ENCODE measurements at places on chromosomes 2 and 18. TPM values are rescaled to one million over a fixed set of nuclear protein-coding genes. Genes with fewer than 3 reads are reported as not detected.
A peak's percentile ranks its signal among the peaks of the same experiment; 100 is the strongest.

DNA sequence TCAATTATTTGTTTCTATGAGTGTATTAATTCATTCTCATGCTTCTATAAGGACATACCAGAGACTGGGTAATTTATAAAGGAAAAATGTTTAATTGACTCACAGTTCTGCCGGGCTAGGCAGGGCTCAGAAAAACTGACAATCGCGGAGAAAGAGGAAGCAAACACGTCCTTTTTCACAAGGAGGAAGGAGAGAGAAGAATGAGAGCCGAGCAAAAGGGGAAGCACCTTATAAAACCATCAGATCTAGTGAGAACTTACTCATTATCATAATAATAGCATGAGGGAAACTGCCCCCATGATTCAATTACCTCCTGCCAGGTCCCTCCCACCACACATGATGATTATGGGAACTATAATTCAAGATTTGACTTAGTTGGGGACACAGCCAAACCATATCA, 294.0 kb downstream of the DSC3 start:
- DNase-seq, result no peak

GRCh38 chr2:240991378-240992263, 6.8 kb upstream of the SNED1 start:
- peak; percentile 94 for DNase-seq

GRCh38 chr2:240060977-240061591, 7.8 kb upstream of the OR6B3 start:
- peak; percentile 32 for DNase-seq

GRCh38 chr2:204664708-204665121, 119.4 kb downstream of the PARD3B start:
- no peak for DNase-seq

DNA sequence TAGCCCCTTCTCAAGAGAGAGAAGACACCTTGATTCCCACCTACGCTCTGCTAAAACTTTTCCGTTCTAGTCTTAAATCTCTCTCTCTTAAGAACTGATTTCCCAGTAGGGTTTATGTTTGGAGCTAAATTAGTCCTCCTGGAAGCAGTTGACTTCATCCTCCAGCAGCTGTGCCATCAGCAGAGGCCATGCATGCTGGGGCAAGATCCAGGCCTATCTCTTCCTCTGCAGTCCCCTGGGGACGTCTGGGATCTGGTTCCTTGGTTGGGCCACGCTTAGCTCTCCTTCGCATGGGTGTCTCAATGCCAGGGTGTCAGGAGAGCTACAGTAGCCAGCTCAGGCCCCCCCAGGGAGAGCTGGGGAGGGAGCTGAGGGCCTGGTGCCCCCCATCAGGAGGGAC, 49.7 kb downstream of the HPCAL1 start:
- no peak for DNase-seq

- DNase-seq, result peak; percentile 79
Observed at GRCh38 chr2:113225263-113226259, 51.8 kb downstream of the PSD4 start.

DNA sequence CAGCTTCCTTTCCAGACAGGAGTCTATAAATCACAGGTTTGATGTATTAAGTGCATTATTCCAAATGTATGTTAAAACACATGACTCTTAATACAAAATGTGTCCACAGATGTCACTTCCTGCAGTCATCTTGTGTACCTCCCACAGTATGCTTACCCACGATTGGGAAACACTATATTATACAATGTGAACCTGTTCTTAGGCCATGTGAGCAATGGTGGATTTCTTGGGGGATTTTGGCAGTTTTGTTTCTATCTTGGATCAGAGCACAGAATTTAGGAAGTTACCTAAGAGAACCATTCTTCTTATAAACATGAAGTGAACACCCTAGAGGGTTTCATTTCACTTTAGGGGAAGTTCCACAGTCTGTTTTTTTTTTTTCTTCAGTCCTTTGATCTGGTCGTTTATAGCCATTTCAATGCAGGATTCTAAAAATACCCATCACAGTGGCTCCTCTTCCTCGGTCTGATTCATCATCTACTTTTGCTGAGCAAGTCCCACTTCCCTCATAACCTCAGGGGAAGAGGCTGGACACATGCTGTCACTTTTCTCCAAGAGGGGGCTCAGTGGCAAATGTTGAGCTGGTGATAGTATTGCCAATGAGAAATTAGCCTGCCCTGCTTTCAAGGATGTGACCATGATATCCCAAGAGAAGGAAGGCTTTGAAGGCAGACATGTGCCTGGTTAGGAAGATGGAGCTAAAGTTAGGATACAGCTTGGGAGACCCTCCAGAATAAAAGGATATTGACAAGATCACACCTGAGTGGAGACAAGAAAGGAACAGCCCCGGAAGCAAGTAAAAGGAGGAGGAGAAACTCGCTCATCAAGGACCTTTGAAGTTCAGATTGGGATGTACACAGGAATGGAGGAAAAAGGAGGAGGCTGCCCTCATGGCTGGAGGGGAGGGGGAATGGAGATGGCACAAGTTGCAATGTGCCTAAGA, 22.6 kb downstream of the PLEK start:
- DNase-seq, result no peak

ICOS gene
- not detected for total RNA-seq

DNA sequence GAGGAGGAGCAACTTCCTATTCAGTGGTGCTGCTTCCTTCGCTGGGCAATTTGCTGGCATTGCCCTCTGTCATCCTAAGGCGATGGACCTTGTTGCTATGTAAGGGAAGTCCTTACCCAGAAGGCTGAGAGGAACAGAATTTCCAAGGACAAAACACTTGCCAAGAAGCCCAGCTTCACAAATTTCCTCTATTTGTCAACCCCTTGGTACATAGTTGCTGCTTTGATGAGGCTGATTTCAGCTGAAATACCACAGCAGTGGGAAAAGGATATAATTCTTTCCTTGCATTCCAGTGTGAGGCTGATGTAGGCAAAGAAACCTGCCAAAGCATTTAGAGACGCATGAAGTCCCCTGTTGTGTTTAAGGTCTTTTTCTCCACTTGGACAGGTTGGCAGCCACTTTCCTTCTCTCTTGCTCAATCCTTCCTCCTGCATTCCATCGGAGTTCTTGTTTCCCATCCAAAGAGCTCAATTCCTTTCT, 16.4 kb upstream of the ST3GAL5 start:
- DNase-seq, result peak; percentile 77

- peak; percentile 8 for DNase-seq
Observed at GRCh38 chr2:109720380-109721106, 73.6 kb upstream of the RGPD5 start.

CRACDL gene
- 3.3 TPM for total RNA-seq

PTPN4 gene
- total RNA-seq, result 56.5 TPM

DNA sequence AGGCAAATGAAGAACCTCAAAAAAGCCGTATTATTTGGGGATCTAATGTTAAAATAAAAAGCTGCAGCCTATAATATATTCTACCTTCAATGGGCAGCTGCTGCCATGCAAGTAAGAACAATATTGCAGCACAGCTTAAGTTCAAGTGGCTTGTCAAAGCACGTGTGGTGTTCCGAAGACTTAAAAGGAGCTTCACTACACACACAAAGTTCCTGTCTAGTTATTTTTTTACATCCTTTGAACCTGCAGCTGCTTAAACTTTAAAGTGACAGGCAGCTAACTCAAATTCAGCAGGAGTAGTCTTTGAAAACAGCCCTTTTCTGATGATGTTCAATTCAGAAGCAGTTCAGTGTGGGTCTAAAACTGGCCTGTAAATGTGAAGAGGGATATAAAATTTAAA, 85.8 kb upstream of the XIRP2 start:
- no peak for DNase-seq

DNA sequence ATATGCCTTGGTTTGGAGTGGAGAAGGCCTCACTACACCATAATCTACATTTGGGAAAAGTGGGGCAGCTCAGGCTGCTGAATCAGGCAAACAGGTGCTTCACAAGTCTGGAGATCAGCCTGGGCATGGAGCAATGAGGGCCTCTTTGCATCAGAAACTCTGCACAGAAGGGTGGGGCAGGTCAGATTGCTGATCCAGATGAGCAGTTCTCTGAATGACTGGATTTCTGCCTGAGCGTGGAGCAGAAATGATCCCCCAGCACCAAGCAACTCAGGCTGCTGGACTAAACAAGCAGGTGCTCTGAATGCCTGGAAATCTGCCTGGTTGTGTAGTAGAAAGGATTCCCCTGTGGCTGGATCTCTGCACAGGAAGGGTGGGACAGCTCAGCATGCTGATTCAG, 605.3 kb upstream of the ZNF804A start:
- no peak for DNase-seq

DNA sequence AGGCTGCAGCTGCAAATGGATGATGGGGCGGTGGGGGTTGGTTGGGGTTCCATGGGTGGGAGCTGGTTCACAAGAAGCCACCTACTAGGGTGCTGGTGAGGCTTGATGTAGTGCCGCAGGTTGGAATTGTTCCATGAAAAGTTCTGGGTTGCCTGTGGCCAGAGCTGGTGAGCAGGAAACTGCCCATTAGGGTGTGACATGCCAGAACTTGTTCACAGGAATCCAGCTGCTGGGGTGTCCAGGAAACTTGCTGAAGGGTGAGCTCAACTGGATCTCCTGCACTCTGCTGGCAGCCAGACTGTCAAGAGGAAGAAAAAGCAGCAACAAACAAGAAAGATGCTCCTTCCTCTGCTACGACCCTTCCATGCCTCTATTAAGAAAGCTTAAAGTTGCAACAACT, 48.8 kb downstream of the MAP3K20 start:
- DNase-seq, result no peak

DNA sequence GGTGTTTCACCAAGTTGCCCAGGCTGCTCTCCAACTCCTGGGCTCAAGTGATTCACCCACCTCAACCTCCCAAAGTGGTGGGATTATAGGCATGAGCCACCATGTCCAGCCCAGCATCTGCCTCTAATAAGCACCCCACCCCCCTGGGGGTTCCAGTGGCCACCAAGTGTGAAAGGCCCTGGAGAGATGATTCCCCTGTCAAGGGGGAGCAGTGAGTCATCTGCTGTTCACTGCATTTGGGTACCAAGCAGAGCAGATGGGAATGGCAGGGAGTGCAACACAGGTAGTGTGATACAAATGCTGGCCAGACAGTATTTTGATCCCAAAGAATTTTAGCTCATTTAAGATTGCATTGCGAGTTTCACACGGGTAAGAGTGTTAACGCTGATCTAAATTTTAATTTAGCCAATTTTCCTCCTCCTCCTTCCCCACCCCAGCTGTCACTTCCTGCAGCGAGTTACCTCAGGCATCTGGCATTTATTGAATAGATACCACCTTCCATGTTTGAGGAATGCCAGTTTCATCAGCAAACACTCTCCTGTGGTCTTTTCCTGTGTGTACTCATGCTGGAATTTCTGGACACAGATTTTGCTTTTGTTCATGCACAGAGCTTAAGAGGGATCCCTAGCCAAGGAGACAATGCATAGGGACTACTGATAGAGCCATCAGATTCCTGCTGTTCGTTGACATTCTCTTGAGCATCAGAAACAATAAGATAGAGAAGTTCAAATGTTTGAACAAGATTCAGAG, 32.4 kb upstream of the NCK2 start:
- no peak for DNase-seq

DNA sequence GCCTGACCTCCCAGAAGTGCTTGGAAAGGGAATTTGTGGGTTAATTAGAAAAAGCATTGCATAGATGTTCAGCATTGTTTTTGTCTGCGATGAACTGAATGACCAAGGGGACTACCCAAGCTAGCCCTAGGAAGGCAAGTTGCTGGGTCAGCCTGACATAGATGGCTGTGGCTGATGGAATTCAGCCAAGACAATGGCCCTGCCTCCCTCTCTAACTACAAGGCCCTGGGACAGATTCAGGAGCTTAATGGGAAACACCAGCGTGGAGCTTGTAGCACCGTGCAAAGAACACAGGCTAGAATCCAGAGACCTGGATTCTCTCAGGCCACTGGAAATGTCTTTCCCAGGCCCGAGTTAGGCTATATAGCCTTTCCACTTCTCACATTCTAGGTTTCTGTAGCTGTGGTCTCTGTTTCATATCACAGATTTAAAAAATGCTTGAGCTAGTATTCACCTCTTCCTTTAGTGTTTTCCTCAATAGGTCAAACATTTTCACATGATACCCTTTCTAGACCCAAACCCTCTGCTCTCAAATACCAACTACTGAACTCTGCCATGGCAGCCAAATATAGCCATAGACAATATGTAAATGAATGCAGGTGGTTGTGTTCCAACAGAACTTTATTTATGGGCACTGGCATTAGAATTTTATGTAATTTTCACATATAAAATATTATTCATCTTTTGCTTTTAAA, 294.3 kb upstream of the MEX3C start:
- DNase-seq, result no peak

DNA sequence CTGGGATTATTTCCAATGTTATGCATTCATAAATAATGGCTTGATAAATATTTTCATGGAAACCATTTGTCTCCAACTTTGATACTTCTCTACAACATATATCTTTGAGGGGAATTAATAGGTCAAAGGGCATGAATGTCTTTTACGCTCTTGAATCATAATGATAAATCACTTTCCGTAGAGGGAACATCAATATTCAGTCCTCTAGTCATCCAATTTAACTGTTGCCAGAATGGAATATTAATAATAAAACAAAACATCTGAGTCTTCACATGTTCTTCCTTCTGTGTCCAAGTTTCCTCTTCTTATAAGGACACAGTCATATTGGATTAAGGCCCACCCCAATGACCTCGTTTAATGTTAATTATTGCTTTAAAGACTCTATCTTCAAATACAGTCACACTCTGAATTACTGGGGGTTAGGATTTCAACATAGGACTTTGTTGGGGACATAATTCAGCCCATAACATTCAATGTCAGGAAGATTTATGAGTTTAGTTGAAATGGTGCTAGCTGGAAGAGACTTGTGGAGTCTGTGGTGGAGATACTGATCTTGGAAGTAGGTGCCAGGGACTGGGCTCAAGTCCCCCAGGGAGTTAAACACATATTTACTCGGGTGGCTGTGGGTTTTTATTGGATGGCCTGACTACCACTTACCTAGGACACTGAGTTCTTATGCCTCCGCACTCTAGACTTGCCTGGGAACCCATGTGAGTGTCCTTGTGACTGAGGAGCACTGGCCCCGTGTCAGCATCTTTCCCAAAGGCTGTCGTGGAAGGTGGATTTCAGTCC, 85.0 kb upstream of the SEC11C start:
- no peak for DNase-seq

AQP12B gene
- not detected for total RNA-seq

GRCh38 chr2:233486778-233487552, 79.6 kb downstream of the USP40 start:
- no peak for DNase-seq

DNA sequence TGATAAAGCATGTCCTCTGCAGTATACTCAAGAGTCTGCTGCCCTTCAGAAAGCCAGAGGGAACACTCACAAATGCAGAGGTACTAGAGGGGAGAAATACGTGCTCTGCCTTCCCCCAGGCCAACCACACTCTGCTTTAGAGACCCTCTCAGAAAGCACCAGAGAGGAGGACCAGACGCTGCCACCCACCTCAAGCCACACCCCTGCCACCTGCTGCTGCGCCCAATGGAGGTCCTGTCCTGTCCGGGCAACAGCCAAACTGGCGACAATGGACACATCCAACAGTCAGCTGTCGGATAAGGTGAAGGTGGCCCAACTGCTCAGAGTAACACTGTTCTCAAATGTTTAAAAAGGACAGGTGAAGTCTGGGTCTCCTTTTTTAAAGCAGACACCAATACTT, 44.6 kb downstream of the FAM168B start:
- DNase-seq, result no peak
